Activated CD4-positive, alpha-beta T cell treated with anti-CD3 and anti-CD28 coated beads for 36 hours (primary cell): ENCODE measurements at places on chromosomes 7 and 10. TPM values are rescaled to one million over a fixed set of nuclear protein-coding genes. Genes with fewer than 3 reads are reported as not detected.
A peak's percentile ranks its signal among the peaks of the same experiment; 100 is the strongest.

GRCh38 chr10:16843252-16843870 lies 26.1 kb upstream of the RSU1 start:
- peaks cover 6% of the 10 kb centered on the region for H3K4me1 ChIP-seq
- no peaks in the 10 kb centered on the region for H3K36me3 ChIP-seq
- H3K27ac ChIP-seq: no peak overlapping the region
- H3K4me3 ChIP-seq: no peak overlapping the region

GRCh38 chr7:158251061-158251965 lies 336.3 kb downstream of the PTPRN2 start:
- no peaks in the 10 kb centered on the region for H3K36me3 ChIP-seq
- DNase-seq: no peak
- H3K27ac ChIP-seq: no peak overlapping the region
- H3K4me1 ChIP-seq: no peaks in the 10 kb centered on the region
- no peaks in the 10 kb centered on the region for H3K27me3 ChIP-seq
- no peak overlapping the region for H3K4me3 ChIP-seq

DNA sequence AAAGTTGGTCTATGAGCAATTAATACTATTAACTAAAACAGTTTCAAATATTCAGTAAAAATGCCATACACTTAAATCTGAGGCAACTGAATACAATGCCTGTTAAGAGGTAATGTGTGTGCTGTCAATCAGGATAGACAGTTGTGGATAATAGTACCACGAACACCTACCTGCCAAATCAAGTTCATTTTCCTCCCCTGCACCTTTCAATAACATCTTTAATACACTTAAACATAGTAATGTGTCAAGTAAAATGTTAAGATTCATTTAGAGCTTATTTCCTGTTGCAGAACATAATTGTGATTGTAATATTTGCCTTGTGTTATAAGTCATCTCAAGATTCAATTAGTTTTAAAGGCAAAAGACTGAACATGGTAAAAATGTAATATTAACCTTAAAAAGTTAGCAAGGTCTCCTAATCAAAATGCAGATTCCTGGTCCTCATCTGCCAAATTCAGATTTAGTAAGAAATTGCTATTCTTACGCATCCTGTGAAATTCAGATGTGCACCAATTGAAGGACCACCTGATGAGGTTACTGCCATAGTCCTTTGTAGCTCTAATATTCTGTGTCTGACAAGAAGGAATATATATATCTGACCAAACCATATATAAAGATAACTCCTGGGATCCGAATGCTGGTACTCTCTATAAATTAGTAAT lies 37.1 kb downstream of the COL1A2 start:
- peaks cover 12% of the 10 kb centered on the region for H3K27me3 ChIP-seq
- no peaks in the 10 kb centered on the region for H3K4me1 ChIP-seq
- H3K4me3 ChIP-seq: no peak overlapping the region
- DNase-seq: no peak
- no peak overlapping the region for H3K27ac ChIP-seq

- no peak overlapping the region for H3K27ac ChIP-seq
- peaks cover 20% of the 10 kb centered on the region for H3K27me3 ChIP-seq
- no peak for DNase-seq
Observed at GRCh38 chr10:29012926-29013554, 275.8 kb upstream of the LYZL1 start.

- H3K27ac ChIP-seq: peak overlapping the region; percentile 81
- peaks cover 8% of the 10 kb centered on the region for H3K27me3 ChIP-seq
- peaks cover 17% of the 10 kb centered on the region for H3K4me1 ChIP-seq
Observed at GRCh38 chr7:148563583-148564274, 26.8 kb upstream of the C7orf33 start.

DNA sequence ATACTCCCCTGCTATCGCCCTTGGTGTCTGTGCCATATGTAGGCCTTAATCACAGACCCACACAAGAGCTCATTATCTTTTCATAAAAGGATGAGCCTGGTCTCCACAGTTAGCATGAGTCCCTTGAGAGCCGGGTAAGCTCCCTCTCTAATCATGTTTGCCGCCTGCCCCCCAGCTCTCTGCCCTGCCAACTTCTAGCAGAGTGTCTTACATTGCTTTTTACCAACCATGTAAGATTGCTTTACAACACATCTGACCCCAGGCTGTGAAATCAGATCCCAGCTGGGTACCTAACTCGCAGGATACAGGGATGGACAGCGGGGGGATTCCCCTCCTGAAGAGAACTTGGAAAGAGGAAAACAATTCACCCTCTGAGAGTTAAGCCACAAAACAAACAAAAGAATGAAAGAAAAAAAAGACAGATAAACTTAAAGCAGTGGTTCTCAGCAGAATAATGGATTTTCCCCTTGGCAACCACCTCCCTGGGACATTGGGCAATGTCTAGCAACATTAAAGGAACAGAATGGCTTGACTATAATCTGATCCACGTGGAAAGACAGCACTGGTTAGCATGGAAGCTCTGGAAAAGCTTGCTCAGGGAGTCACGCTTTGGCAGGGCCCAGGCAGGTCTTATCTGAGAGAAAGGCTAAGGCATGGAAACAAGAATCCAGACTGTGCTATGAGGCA lies 39.4 kb upstream of the ATOH7 start:
- no peak overlapping the region for H3K4me3 ChIP-seq
- H3K36me3 ChIP-seq: no peaks in the 10 kb centered on the region
- no peak overlapping the region for H3K27ac ChIP-seq
- H3K4me1 ChIP-seq: no peaks in the 10 kb centered on the region
- peaks cover 3% of the 10 kb centered on the region for H3K27me3 ChIP-seq

GRCh38 chr7:104886651-104887050 lies 127.4 kb upstream of the KMT2E start:
- no peaks in the 10 kb centered on the region for H3K27me3 ChIP-seq
- H3K4me3 ChIP-seq: no peak overlapping the region
- H3K4me1 ChIP-seq: peaks cover 10% of the 10 kb centered on the region
- DNase-seq: no peak
- no peaks in the 10 kb centered on the region for H3K36me3 ChIP-seq

GRCh38 chr7:73539709-73540108 lies 17.6 kb upstream of the BAZ1B start:
- H3K36me3 ChIP-seq: peaks cover 51% of the 10 kb centered on the region
- DNase-seq: no peak

- no peak overlapping the region for H3K27ac ChIP-seq
- H3K36me3 ChIP-seq: no peaks in the 10 kb centered on the region
- no peaks in the 10 kb centered on the region for H3K4me1 ChIP-seq
- DNase-seq: no peak
- no peak overlapping the region for H3K4me3 ChIP-seq
- no peaks in the 10 kb centered on the region for H3K27me3 ChIP-seq
Observed at GRCh38 chr10:96708456-96708855, 11.9 kb downstream of the PIK3AP1 start.

GRCh38 chr7:48621076-48621475 lies 303.3 kb upstream of the CDC14C start:
- H3K4me3 ChIP-seq: no peak overlapping the region
- no peaks in the 10 kb centered on the region for H3K4me1 ChIP-seq
- H3K27me3 ChIP-seq: peaks cover 2% of the 10 kb centered on the region
- DNase-seq: no peak

GRCh38 chr10:78944723-78945312 lies 123.9 kb upstream of the ZMIZ1 start:
- no peak overlapping the region for H3K27ac ChIP-seq
- peaks cover 18% of the 10 kb centered on the region for H3K4me1 ChIP-seq
- DNase-seq: no peak
- no peak overlapping the region for H3K4me3 ChIP-seq

The PAX4 gene
- not detected for total RNA-seq

The CTTNBP2 gene
- not detected for total RNA-seq

The MGAM2 gene
- total RNA-seq: not detected

The ZNF503 gene
- 0.40 TPM for total RNA-seq

The FAM131B gene
- total RNA-seq: 1.8 TPM

The CNPY1 gene
- not detected for total RNA-seq

The DPY19L1 gene
- 8.1 TPM for total RNA-seq

The LIPN gene
- total RNA-seq: not detected

The DNAH11 gene
- 4.2 TPM for total RNA-seq
